ENCODE measurements at places on chromosomes 1 and 21.

- DNase-seq: no peak
Observed at GRCh38 chr1:29907596-29907995, 671.3 kb downstream of the PTPRU start.

DNA sequence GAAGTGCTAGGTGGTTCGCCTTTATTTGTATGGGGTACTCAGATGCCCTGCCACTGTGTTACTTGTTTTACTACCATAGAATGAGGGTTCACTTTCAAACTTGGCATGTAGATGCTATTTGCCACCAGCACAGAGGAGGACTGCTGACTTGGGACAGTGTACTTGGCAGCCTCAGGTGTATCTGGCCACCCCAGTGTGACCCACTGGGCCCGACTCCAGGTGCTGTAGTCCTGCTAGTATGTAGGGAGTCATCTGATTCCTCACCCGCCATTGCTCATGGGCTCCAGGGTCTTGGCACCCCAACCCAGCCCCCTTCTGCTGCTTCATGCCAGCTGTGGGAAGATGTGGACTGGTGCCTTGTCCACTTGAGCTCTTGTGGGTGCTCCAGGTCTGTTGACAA lies 40.0 kb downstream of the ZNF678 start:
- no peak for DNase-seq

- DNase-seq: no peak
Observed at GRCh38 chr1:208089149-208089548, 155.0 kb downstream of the PLXNA2 start.

DNA sequence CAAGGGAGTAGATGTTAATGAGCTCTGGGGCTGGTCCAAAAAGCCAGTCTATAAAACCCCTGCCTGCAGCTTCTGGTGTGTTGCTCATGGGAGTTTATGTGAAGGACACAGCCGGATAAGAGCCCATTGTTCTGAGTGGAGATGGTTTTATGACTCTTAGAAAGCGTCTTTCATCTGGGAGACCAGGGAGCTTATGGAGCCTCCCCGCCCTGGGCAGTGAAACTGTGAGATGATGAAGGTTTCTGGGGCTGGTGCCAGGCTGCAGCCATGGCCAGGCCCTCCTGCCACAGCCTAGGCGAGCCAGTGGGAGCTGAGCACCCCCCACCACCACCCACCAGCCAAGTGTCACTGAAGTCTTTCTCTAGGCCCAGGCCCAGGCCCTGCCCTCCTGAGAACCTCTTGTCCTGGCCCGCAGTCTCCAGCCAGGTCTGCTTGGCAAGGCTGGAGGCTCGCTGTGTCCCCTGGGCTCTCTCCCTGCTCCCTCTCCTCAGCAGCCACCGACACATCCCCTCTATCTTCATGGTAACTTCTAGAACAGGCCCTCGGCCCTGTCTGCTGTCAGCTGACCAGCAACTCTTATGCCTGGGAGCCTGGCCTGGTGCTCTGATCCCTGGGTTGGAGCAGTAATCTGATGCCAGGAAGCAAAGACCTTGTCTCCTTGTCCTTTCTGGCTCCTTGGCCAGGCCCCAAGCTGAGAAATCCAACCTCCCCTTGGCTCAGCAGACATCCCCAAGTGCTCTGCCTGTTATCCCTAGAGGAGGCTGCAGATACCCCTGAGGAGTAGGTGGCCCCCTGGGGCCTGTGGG lies 7.6 kb upstream of the ARHGEF10L start:
- no peak for DNase-seq

- no peak for DNase-seq
Observed at GRCh38 chr21:25127007-25127406, 480.3 kb downstream of the MRPL39 start.

GRCh38 chr1:51346086-51346942 lies 16.0 kb upstream of the TTC39A start:
- DNase-seq: no peak

- DNase-seq: no peak
Observed at GRCh38 chr1:58782178-58783089, 1.4 kb downstream of the JUN start.

- DNase-seq: no peak
Observed at GRCh38 chr1:180094705-180095295, 59.9 kb upstream of the QSOX1 start.

- DNase-seq: no peak
Observed at GRCh38 chr1:202162418-202163280, 2.2 kb upstream of the PTPN7 start.

GRCh38 chr1:155002464-155003226 lies at the start of gene ZBTB7B:
Gene ZBTB7B (plus strand): TSS chr1:155002802. CDS start chr1:155014661, 11,859 bp downstream.
- no peak for DNase-seq

- DNase-seq: no peak
Observed at GRCh38 chr1:64505944-64506655, 36.2 kb downstream of the CACHD1 start.

DNA sequence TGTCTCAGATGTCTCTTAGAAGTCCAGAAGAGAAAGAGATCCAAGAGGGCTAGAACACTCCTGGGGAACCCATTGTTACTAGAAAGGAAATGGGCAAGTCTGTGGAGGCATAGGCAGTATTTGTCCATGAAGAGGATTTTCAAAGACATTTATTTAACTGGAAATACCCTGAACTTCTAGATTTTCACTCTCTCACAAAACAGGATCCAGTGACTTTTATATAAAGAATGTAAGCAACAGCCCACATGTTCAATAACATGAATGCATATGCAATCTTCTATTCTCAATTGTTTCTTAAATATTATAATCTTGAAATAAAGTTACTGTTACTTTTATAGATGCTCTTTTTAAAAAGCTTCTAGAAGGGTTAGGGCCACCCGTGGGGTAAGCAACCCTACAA lies 53.4 kb downstream of the TBX15 start:
- no peak for DNase-seq

All from cortex of kidney (tissue), 1 donor.